Uterus (tissue), 4 donors: ENCODE measurements at places on chromosomes 2 and 18. TPM values are rescaled to one million over a fixed set of nuclear protein-coding genes. Genes with fewer than 3 reads are reported as not detected.

Gene SULT1C4
- 12.0 TPM for total RNA-seq

Gene SNTG2
- 3.2 TPM for total RNA-seq

Gene EVX2
- not detected for total RNA-seq

- H3K4me3 ChIP-seq: no peak overlapping the region
- H3K27me3 ChIP-seq: no peaks in the 10 kb centered on the region
- no peaks in the 10 kb centered on the region for H3K4me1 ChIP-seq
These were observed 96.5 kb downstream of the PTGR3 start for GRCh38 chr18:75112186-75113096.

- H3K36me3 ChIP-seq: no peaks in the 10 kb centered on the region
- H3K27ac ChIP-seq: no peak overlapping the region
- no peaks in the 10 kb centered on the region for H3K4me1 ChIP-seq
- H3K27me3 ChIP-seq: no peaks in the 10 kb centered on the region
- no peak overlapping the region for H3K4me3 ChIP-seq
These were observed 4.4 kb downstream of the KLHL41 start for GRCh38 chr2:169513926-169514325.

GRCh38 chr2:228107846-228108245 lies 73.6 kb downstream of the SPHKAP start:
- no peaks in the 10 kb centered on the region for H3K36me3 ChIP-seq
- H3K27me3 ChIP-seq: no peaks in the 10 kb centered on the region

GRCh38 chr2:164542581-164543021 lies 78.7 kb downstream of the GRB14 start:
- H3K27me3 ChIP-seq: no peaks in the 10 kb centered on the region
- no peaks in the 10 kb centered on the region for H3K36me3 ChIP-seq
- no peaks in the 10 kb centered on the region for H3K4me1 ChIP-seq
- no peak overlapping the region for H3K4me3 ChIP-seq
- DNase-seq: no peak
- no peak overlapping the region for H3K27ac ChIP-seq

GRCh38 chr18:48569139-48569914 lies 30.5 kb downstream of the CTIF start:
- H3K36me3 ChIP-seq: no peaks in the 10 kb centered on the region
- DNase-seq: no peak
- H3K4me3 ChIP-seq: no peak overlapping the region
- no peaks in the 10 kb centered on the region for H3K4me1 ChIP-seq

- no peaks in the 10 kb centered on the region for H3K27me3 ChIP-seq
- H3K4me1 ChIP-seq: no peaks in the 10 kb centered on the region
- H3K36me3 ChIP-seq: no peaks in the 10 kb centered on the region
- no peak for DNase-seq
- H3K4me3 ChIP-seq: no peak overlapping the region
These were observed 60.9 kb upstream of the SIX2 start for GRCh38 chr2:45070113-45070652.

- no peaks in the 10 kb centered on the region for H3K36me3 ChIP-seq
- H3K4me1 ChIP-seq: no peaks in the 10 kb centered on the region
- no peak overlapping the region for H3K4me3 ChIP-seq
- DNase-seq: no peak
These were observed 97.9 kb downstream of the FEZ2 start for GRCh38 chr2:36500072-36500471.

- no peak overlapping the region for H3K27ac ChIP-seq
- H3K4me3 ChIP-seq: no peak overlapping the region
- DNase-seq: no peak
- no peaks in the 10 kb centered on the region for H3K4me1 ChIP-seq
These were observed 119.6 kb downstream of the SPOPL start for GRCh38 chr2:138621139-138621538.

DNA sequence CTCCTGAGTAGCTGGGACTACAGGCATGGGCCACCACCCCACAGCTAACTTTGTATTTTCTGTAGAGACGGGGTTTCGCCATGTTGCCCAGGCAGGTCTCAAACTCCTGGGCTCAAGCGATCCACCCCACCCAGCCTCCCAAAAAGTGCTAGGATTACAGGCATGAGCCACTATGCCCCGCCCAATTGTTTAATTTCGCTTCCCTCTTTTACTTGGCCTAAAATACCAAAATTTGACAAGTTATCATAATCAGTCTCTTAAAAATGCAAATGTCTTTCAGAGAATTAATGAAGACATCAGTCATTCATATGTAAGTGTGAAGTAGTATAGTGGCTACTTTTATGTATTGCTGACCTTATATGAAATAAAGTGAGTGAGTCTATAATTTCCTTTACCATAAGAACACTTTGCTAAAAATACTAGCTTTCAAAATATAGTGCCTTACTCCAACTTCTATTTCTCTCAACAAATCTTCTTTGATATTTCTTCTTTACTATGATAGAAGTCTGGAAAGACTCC lies 9.8 kb downstream of the FBXO11 start:
- H3K36me3 ChIP-seq: no peaks in the 10 kb centered on the region
- H3K4me1 ChIP-seq: peaks cover 5% of the 10 kb centered on the region
- no peak overlapping the region for H3K4me3 ChIP-seq
- H3K27me3 ChIP-seq: no peaks in the 10 kb centered on the region

GRCh38 chr18:36155851-36156757 lies 26.4 kb downstream of the ELP2 start:
- no peak for DNase-seq
- H3K27me3 ChIP-seq: no peaks in the 10 kb centered on the region
- H3K27ac ChIP-seq: no peak overlapping the region
- H3K36me3 ChIP-seq: no peaks in the 10 kb centered on the region
- no peak overlapping the region for H3K4me3 ChIP-seq

GRCh38 chr2:50529600-50530218 lies 502.2 kb downstream of the NRXN1 start:
- DNase-seq: no peak
- no peaks in the 10 kb centered on the region for H3K27me3 ChIP-seq
- H3K27ac ChIP-seq: no peak overlapping the region
- H3K36me3 ChIP-seq: no peaks in the 10 kb centered on the region
- no peak overlapping the region for H3K4me3 ChIP-seq

DNA sequence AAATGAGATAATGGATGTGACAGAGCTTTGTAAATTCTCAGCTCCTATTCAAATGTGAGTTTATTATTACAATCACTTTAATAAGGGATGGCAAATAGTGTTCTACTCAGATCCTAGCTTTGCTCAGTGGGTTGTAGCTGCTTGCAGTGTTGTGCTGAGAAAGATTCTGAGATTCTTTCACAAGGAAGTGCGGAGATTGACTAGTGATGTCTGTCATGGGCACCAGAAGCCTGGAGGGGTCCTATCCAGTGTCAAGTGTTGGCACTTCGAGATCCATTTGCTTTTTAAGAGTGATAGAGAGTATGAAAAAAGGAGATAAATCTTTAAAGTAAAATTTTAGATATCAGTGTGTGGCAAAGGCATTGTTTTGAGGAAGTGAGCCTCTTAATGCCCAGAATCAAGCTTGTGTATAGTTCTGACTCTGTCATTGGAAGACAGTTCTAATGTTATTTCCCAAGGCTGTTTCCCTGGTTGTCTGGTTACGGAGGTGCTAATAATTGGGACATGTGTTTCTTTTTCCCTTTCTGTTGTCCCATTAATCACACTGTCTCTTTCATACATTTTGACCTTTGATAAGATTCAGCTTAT lies 181.7 kb upstream of the SPRED2 start:
- no peaks in the 10 kb centered on the region for H3K4me1 ChIP-seq
- H3K4me3 ChIP-seq: no peak overlapping the region
- H3K36me3 ChIP-seq: no peaks in the 10 kb centered on the region

GRCh38 chr2:9474361-9475057 lies at the start of gene IAH1:
TSS of gene IAH1 (plus strand) at chr2:9474551. CDS start at chr2:9474567, 16 bp downstream.
- H3K4me3 ChIP-seq: peak within 1 kb of the TSS; percentile 83
- H3K36me3 ChIP-seq: no peaks in the 10 kb centered on the region
- no peaks in the 10 kb centered on the region for H3K4me1 ChIP-seq
- peak within 1 kb of the TSS; percentile 80 for H3K27ac ChIP-seq

- H3K27ac ChIP-seq: no peak overlapping the region
- no peaks in the 10 kb centered on the region for H3K27me3 ChIP-seq
- H3K36me3 ChIP-seq: no peaks in the 10 kb centered on the region
- DNase-seq: no peak
These were observed 783.0 kb upstream of the ZEB2 start for GRCh38 chr2:145302886-145303285.
